Activated CD4-positive, alpha-beta T cell treated with anti-CD3 and anti-CD28 coated beads for 1 hour (primary cell): ENCODE measurements at places on chromosomes 11 and 22.

- no peak for DNase-seq
These were observed 12.6 kb downstream of the SOX10 start for GRCh38 chr22:37971475-37972434.

- DNase-seq = no peak
These were observed 7.4 kb upstream of the TH start for GRCh38 chr11:2178906-2179494.

DNA sequence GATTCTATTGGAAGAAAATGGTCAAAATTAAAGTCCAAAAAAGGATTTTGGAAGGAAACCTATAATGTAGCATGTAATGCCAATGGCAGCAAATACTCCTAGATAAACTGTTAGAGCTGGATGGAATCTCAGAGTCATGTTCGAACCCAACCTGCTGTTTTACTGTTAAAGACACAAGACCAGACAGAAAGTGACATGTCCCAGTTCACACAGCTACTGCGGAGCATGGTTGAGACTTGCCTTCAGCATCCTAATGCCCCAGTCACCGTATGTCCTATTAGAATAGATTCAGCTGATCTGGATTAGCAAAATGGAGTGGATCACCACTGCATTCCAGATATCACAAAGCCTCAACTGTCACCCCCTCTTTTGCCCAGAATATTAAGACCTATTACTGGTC is 14.9 kb downstream of the PISD start:
- DNase-seq = no peak

GRCh38 chr11:31620434-31620833 is 110.9 kb downstream of the ELP4 start:
- DNase-seq = no peak

DNA sequence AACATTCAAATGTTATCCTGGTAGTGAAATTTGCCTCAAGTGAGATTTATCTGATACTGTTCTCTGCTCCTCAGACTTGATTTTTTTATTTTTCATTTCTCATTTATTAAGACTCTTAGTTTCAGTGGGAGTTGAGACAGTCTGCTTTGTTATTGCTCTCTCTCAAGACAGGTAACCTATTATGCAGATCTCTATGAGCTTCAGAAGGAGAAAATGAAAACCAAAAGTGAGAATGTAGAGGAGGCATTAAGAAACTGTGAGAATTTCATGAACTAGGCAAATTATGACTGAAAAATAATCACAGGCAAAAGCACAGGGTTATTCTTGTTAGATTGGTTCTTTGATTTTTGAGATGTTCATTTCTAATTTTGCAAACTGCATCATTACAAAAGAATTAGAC is 290.0 kb upstream of the CHORDC1 start:
- no peak for DNase-seq

GRCh38 chr11:102323542-102324251 is 6.4 kb downstream of the BIRC3 start:
- no peak for DNase-seq

- DNase-seq = no peak
These were observed 47.7 kb upstream of the SC5D start for GRCh38 chr11:121244884-121245283.

DNA sequence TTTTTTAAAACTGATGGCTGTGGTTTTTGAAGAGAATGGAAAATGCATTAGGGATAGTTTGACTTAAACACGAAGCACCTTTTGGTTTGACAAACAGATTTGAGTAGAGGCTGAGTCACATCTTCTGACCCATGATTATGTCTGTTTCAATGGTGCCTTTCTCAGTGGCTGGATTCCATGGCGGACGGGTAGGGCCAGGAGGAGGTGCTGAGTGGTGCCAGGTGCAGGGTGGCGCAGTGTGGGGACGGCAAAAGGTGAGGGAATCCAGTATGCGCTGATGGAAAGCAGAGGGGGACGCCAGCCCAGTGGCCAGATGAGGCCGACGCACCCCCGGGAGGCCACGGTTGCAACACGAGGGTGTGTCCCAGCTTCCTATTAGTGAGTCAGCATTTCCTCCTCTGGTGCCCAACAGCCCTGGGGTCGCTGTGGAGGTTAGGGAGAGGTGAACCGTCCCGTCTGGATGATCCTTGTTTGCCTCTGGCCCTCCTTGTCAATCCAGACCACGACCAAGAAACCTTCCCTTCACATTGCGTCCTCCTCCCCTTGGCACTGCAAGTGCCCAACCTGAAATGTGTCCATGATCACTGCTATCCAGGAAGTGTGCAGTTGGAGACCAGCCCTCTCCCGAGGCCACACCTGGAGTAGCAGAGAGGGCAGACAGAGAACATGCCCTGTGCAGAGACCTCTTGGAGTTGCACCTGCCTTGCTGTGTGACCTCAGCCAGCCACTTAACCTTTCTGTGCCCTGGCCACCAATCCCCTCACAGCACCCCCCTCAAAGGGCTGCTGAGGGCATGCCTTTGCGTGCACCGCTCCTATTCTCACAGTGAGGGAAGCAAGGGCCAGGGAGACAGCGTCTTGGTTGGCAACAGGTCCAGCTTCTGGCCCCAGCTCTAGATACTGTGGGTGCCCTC is 32.5 kb upstream of the ATXN10 start:
- no peak for DNase-seq

DNA sequence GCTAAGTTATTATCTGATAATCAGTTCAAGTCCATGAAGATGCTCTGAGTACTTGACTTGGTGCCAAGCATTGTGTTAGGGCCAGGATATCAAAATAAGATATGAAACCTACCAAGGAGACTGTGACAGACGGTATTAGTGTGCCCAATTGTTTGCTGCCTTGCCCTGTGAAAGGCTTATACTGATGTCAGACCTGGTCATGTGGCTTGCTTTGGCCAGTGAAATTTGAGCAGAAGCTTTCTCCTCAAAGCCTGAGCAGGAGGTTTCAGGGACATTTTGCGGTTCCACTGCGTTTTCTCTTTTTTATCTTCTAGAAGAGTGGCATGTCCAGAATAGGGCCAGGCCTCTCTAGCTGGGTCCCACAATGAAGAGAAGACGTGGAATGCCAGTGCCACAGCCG is 15.8 kb upstream of the PKNOX2 start:
- DNase-seq = no peak

GRCh38 chr22:41369424-41369745 is 12.4 kb upstream of the TEF start:
- no peak for DNase-seq

GRCh38 chr11:29395555-29396072 is 621.2 kb downstream of the KCNA4 start:
- DNase-seq = no peak

- no peak for DNase-seq
These were observed 22.3 kb upstream of the SLC36A4 start for GRCh38 chr11:93220078-93220477.

- no peak for DNase-seq
These were observed 1154.3 kb downstream of the FAM181B start for GRCh38 chr11:81579339-81579738.

DNA sequence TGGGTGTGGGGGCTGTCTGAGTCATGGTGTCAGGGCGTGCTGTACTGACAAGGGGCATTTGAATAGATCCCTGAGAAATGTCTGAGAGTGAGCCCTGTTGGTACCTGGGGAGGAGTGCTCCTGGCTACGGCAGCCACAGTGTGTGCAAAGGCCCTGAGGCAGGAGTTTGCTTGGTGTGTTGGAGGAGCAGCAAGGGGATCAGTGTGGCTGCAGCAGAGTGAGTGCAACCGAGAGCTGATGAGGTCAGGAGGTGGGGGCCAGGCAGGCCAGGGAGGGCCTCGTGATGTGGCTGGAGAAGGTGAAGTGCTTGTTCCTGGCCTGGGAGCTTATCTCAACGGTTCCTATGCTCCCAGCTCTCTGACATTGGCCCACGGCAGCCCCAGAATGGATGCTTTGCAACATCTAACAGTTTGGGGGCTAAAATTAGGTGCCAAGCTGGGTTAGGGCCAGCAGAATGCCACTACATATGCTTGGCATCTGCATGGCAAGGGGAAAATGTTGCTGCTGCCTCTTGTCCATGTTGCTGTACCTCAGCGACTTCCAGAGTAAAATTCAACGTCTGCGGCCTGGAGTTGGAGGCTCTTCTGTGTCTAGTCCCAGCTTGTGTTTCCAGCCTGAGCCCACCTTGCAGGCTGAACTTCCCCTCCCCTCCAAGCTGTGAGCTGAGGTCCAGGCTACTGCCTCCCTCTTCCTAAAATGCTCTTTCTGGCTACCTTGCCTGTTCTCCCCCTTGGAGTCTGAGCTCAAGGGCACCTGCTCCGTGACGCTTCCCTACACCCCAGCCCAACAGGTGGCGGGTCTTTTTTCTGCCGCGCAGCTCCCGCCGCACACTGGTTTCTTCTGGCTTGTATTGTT is 48.2 kb upstream of the MYEOV start:
- no peak for DNase-seq
